ENCODE measurements at places on chromosomes 6 and 20.

GRCh38 chr20:54485631-54486030 is 10.2 kb downstream of the DOK5 start:
- DNase-seq, result no peak

DNA sequence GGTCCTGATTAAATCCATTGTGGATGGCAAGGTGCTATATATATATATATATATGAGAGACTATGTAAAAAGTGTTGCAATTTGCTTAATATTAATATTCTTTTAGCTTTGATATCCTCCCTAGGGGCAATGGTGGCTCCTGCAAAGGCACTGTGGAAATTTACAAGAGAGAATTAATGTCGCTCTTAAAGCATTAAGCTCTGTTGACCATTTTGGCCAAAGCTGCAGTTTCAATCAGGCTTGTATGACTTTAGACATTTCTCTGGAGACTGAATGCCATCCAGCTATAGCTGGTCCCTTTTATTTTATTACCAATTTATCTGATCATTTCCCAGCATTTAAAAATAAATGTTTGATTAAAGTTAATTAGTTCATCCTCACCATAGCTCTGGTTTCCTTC is 155.3 kb downstream of the JARID2 start:
- DNase-seq, result no peak

DNA sequence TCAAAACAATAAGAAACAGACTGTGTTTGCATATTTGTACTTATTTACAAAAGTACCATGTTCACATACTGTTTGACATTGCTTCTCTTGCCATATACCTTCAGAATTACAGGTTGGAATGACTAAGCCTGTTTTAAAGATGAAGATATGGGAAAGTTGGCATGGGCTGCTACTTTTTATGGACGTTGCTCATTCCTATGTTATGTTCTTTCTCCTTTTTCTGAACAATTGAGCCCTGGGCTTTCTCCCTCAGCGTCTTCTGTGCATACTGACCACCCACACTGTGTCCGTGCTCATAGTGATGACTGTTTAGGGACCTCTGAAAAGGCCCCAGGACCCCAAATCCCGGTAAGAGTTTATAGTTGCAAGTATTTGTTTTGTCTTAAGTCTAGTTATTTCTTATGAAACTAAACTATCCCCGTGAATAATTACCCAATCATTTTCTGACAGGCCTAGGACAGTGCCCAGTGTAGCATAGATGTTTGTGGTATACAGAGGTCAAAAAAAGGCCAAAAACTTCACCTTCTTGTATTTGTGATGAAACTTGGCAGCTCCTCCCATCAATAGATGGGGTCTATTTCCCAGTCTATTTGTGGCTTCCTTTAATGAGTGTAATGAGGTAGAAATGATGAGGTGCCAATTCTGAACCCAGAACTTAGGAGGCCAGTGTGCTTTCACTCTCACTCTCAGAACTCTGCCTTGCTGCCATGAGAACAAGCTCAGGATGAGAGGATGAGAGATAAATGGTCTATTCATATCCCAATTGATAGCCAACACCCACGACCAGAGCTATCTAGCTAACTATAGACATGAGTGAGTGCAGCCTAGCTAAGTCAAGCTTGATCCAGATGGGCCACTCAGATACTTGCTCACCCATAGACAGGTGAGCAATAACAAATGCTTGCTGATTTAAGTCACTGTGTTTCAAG is 40.9 kb downstream of the GSTA4 start:
- no peak for DNase-seq

- no peak for DNase-seq
These were observed 284.4 kb upstream of the RNF24 start for GRCh38 chr20:4299773-4300172.

DNA sequence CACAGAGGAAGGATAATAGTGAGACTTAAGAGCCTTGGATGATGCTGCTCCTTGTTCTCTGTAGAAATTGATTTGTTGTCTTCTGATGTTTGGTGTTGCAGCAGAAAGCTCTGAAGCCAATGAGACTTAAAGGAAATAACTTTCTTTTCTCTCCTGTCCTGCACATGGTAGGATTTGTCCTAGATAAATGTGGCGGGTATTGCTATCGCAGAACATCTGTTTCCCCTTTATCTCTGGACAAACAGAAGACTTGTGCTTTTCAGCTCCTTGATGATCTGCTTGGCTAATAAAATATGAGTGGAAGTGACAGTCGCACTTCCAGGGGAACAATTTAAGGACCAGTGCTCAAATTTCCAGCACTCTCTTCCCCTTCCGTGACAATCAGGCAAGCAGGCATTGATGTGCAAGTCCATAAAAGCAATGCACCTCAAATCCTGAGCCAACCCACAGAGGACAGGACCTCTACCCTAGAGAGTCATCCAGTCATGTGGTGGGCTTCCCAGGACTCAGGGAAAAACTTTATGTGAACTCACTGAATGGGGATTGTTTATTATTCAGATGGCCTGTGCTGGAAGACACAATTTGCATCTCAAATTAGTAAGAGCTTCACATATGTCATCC is 9.9 kb upstream of the NCR2 start:
- DNase-seq, result no peak

DNA sequence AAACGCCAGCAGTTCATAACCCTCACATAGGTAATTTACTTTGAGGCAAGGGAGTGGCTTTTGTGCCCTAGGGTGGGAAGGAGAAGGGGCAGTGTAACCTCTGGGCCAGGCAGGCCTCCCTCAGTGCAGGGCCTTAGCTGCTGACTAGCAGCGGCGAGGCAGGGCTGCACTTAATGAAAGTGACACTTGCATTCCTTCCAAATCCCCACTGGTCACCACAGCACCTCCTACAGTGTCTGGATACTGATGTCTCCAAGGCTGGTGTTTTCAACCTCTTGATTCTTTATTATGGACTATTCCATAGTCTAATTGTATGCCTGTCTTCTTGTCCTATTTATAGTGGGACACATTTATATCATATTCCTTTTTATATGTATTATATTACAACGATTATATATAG is 152.7 kb downstream of the LY86 start:
- DNase-seq, result no peak

DNA sequence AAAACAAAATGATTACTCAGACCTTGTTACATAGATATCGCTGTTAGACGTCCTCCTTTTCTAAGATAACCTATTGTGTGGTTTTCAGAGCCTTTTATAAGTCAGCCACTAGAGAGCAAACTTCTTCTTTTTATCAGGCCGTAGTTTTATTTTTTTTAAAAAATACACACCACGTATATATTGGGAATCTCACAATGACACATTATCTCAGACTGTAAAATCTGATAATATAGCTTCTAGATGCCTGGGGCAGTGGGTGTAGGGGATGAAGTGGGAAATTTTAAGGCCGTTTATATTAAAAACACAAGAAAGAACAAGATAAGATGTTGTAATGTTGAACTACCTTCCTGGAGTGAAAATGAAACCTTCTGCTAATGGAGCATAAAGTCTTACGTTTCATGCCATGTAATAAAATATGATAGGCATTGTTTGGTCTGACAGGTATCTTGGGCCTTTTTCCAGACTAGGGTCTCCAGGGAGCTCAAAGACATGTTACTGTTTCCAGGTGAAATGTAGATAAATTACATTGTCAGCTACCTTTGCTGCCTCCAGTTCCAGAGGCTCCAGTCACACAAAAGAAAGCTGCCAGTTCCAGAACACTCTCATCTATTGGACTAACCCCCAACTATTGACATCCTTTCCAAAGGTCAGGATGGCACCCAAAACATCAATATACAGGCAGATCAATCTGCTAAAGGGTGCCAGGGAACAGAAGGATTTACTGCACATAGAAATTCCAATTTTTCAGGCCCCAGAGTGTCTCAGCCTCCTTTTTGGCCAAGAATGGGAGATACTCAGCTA is 130.2 kb upstream of the AKIRIN2 start:
- no peak for DNase-seq

DNA sequence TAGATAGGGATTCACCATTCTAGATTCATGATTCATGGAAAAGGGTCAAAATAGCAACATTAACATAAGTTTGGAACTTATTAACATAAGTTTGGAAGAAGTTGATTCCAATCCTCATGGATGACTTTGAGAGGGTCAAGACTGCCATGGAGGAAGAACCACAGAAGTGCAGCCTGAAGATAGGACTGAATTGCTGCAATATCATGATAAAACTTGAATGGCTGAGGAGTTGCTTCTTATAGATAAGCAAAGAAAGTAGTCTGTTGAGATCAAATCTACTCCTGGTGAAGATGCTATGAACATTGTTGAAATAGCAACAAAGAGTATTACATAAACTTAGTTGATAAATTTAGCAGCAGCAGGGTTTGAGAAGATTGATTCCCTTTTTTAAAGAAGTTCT is 62.2 kb downstream of the GMDS start:
- no peak for DNase-seq

- no peak for DNase-seq
These were observed 175.9 kb downstream of the SOX4 start for GRCh38 chr6:21769405-21769861.

DNA sequence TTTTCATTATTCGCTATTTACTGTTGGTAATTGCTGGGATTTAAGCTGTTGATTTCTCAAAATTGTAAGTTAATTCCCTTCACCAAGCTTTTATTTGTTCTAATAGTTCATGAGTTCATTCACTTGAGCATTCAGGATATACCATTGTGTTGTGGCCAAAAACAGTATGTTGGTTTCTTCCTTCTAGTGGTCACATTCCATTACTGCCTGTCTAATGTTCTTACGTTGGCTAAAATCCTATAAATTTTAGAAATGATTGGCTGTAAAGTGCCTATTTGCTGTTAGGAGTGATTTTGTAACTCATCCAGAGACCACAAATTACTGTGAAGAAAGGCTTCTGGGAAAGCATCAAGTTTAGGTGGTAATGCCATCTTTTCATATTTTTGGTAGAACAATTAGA is 76.3 kb downstream of the FARS2 start:
- DNase-seq, result no peak

GRCh38 chr20:57751411-57751810 is 41.6 kb upstream of the PMEPA1 start:
- DNase-seq, result no peak

- DNase-seq, result no peak
These were observed 122.1 kb upstream of the PHACTR1 start for GRCh38 chr6:12594530-12594893.

DNA sequence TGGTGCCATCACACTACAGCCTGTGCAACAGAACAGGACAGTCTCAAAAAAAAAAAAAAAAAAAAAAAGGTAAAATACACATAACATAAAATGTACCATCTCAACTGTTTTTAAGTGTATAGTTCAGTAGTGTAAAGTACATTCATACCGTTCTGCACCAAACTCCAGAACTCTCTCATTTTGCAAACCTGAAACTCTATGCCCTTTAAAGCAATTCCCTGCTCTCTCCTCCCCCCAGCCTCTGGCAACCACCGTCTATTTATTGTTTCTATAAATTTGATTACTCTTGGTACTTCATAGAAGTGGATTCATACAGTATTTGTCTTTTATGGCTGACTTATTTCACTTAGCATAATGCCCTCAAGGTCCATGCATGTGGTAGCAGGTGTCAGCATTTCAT is 12.9 kb downstream of the RIPOR2 start:
- DNase-seq, result no peak

- no peak for DNase-seq
These were observed 73.3 kb downstream of the TMEM244 start for GRCh38 chr6:129787816-129788215.

GRCh38 chr20:8073024-8073832 is 53.7 kb upstream of the TMX4 start:
- no peak for DNase-seq

DNA sequence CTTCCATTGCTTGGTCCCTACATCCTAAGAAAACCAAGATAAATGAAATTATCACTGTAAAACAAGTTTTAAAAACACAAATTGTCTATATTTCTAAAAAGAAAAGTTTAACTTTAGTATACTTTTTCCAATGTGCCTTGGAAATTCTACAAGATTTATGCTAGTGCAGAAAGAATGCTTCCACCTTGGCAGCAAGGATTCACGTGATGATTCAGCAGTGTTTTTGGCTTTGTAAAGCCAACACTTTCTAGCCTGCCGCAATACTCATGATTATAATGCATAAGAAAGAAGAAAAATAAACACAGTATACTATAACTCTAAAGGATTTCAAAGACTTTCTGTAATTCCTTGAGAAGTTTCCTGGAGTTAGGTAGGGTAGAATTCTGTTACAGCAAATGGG is 442.7 kb downstream of the TENT5A start:
- DNase-seq, result no peak

DNA sequence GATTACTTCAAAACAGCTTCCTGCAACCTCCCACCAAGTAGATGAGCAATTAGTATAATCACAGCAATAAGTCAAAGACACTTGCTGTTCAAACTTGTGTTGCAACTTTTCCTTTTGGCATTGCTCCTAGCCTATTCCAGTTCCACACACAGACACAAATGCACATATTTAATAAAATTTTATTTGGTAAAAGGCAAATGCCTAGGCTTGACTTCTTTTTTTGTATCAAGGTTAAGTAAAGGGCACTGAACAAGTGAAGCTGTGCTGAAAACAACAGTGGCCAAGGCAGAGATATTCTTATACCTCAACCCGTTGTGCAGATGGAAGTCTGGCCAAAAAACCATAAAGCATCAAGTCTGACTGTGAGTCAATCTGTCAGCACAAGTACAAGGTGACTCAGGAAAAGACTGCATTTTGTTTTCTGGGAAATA is 708.4 kb upstream of the CITED2 start:
- no peak for DNase-seq

- no peak for DNase-seq
These were observed 81.9 kb upstream of the CCN6 start for GRCh38 chr6:111971866-111972532.

GRCh38 chr6:148472171-148473105 is 129.8 kb downstream of the SASH1 start:
- DNase-seq, result no peak

DNA sequence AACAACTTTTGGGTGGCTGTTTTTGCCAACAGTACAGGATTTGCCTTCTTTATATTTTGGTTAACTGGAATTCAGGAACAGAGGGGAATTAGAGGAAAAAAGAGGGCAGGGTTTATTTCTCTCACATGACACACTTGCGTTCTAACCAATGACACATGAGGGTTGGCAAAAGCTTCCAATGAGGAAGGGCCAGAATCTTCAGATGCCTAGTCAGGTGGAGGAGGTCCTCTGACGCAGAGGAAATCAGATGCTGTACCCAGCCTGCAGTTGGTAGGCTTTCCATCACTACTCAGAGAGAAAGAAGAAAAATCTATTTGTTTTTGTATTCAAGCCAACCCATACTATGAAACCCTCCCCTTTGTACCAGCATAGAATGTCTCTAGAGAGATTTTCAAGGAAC is 20.8 kb downstream of the TM9SF4 start:
- no peak for DNase-seq

DNA sequence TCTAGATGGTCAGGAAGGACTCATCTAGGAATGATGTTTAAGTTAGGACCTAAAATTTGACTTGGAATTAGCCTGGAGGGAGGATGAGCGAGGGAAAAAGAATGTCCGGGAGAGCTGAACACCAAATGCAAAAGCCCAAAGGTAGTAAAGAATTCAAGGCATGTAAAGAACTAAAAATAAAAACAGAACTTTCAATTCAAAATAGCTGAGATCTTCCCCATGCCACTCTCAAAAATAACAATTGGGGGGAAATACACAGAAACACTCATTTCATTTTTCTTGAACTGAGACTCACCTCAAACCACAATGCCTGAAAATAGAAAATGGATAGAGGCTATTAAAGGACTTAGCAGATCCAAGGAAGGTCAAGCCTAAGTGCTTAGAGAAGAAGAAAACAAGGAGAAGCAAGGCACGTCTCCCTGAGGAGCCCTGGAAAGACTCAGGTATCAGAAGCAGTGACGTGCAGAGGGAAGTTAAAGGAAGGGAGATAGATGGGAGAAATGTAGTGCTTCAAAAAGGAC is 10.4 kb downstream of the PXT1 start:
- no peak for DNase-seq
